ENCODE measurements at places on chromosomes 5 and 9.

- DNase-seq = no peak
These were observed 10.5 kb upstream of the NACC2 start for GRCh38 chr9:136105398-136106135.

DNA sequence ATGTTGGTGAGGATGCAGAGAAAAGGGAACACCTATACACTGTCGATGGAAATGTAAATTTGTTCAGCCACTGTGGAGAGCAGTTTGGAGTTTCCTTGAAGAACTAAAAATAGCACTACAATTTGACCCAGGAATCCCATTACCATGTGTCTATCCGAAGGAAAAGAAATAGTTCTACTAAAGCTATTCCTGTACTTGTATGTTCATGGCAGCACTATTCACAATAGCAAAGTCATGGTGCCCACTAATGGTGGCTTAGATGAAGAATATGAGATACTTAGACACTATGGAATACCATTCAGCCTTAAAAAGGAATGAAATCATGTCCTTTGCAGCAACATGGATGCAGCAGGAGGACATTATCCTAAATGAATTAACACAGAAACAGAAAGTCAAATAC is 50.2 kb upstream of the CAST start:
- no peak for DNase-seq

DNA sequence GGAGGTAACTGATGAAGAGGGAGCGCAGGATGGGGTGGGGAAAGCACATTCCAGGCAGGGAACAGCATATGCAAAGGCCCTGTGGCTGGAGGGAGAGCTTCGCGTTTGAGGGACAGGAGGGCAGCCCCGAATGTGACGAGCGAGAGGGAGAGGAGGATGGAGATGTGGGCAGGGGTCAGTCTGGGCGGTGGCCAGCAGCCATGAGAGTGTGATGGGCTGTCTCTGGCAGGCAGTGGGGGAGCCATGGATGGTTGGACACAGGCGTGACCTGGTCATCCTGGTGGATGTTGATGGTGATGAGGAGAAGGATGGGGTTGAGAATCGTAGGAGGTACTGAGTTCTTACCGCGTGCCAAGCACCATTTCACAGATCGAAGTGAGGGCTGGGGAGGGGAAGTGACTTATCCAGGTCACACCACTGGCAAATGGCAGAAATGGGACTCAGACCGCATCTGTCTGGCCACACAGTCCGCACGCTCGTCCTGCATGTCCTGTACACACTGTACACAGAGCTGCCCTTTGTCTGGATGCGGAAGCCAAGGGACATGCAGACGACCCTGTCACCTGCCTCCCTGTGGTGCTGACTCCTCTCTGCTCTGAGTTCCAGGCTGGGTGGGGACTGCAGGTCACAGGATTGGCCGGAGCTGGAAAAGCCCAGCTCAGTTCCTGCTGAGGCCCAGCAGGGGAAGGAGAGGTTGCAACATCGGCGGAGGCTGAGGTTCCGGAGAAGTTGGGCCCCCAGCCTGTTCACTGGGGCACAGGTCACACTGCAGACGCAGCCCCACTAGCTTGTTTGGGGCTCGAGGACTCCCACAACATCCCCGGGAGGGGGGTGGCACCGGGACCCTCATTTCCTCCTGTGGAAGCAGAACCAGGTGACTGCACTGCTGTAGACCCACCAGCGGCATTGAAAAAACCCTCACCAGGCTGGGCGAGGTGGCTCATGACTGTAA is 165.6 kb upstream of the IER5L start:
- no peak for DNase-seq

DNA sequence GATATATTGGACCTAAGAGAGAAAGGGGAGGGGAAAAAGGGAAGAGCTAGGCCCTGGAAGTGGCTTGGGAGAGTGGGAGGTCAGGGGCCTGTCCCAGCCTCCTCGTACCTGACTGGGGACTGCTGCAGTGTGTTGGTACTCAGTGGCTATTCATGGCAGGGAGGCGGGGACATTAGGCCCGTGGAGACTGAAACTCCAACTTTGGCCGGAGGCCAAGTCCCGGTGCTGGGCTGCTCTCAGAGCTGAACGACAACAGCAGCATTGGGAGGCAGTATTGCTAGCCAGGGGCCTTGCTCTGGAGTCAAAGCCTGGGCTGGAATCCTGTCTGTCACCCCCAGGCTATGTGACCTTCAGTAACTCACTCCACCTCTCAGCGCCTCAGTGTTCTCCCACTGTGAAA is 37.8 kb downstream of the NEURL1B start:
- no peak for DNase-seq

GRCh38 chr5:161095953-161096352 is 243.9 kb upstream of the ATP10B start:
- DNase-seq = no peak
